ENCODE measurements at places on chromosomes 2 and 18.

GRCh38 chr18:49875783-49876182 is 62.5 kb upstream of the ACAA2 start:
- DNase-seq: no peak

GRCh38 chr2:74559912-74560311 is 5.4 kb downstream of the DOK1 start:
- no peak for DNase-seq

DNA sequence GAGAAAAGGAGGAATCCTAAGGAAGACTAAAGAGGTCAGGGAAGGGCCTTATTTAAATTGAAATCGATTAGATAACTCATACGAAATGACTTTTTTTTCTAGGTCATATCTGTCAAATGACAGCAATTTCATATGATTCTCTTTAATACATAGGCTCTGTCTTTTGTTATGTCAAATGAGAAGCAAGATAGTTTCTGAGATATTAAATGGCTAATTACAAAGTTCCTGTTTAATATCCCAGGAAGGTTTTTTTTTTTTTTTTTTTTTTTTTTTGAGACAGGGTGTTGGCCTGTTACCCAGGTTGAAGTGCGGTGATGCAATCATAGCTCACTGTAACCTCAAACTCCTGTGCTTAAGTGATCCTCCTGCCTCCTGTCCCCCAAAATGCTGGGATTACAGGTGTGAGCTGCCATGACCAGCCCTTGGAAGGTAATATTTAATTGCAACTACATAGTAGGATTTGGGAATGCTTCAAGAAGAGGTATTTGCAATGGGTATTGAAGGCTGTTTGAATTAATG is 48.0 kb upstream of the RMND5A start:
- DNase-seq: no peak

- DNase-seq: no peak
Measured at GRCh38 chr2:16252251-16252650, 311.9 kb downstream of the MYCN start.

- no peak for DNase-seq
Measured at GRCh38 chr18:56353663-56354260, 284.6 kb downstream of the TXNL1 start.

GRCh38 chr2:68057658-68058396 is 5.0 kb downstream of the C1D start:
- no peak for DNase-seq

GRCh38 chr2:5740817-5741216 is 48.6 kb downstream of the SOX11 start:
- DNase-seq: no peak

DNA sequence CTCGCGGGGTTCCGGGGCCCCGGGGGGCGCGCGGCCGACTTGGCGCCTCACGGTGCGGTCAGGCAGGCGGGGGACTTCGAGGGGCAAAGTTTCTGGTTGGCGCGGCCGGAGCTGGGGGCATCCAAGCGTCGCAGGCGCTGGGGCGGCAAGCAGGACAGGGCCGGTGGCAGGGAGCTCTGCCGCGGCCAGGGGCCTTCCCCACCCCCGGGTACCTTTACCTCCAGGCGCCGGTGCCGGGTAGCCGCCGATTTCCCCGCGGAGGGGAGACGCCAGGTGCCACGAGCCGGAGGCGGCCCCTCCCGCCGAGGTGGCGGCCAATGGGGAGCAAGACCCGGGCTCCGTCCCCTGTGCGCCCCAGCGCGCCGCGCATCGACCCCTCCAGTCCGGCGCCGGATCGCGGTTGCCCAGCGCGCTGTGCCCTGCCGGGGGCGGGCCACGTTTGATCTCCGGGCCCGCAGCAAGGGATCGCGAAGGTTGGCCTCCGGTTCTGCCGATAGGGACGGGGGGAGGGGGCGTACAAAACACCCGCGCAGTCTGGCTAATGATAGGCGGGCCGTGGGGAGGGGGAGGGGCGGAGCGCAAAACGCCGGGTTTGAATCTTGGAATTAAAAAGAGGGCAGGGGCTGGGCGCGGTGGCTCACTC is at the start of gene ST8SIA5:
Gene ST8SIA5 (minus strand): TSS at position 495 of the 643 bp plus-strand sequence. CDS start 545 bp downstream, outside the sequence.
- DNase-seq: no peak

DNA sequence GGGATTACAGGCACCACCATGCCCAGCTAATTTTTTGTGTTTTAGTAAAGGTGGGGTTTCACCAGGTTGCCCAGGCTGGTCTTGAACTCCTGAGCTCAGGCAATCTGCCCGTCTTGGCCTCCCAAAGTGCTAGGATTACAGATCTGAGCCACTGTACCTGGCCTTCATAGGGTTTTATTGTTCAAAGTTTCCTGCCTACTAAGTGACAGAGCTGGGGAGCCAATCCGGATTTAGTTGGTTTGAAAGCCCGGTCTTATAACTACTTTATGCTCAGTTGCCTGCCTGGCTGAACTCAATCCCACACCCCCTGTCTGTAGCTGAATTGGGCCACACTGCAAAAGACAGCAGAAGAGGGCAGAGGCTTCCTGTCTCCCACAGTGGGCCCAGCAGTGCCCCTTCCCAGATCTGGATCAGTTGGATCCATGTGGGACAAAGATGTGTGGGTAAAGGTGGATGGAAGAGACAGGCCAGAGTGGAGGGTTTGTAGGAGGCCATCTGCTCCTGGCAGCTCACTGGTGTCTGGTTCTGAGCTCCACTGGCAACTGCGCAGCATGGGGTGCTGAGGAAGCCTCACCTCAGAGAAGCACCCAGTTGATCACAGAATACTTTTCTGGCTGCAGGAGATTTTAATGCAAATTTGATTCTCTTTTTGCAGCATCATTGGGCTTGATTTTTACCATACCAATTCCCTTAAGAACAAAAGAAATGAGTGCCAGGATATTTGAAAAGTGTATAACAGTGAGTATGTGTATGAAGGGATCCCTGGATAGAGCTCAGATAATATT is 144.9 kb downstream of the DDX1 start:
- no peak for DNase-seq
